ENCODE measurements at places on chromosomes 5 and 9.

GRCh38 chr5:154189819-154190594 lies 526 bp upstream of the GALNT10 start:
- DNase-seq, result peak; percentile 69

GRCh38 chr5:172411484-172412072 lies 42.7 kb downstream of the SH3PXD2B start:
- DNase-seq, result no peak

- DNase-seq, result no peak
These were observed 116.6 kb upstream of the BNC2 start for GRCh38 chr9:16987026-16987425.

- DNase-seq, result no peak
These were observed 45.6 kb downstream of the CNTRL start for GRCh38 chr9:121120386-121120785.

GRCh38 chr5:145449794-145450193 lies 385.3 kb downstream of the PRELID2 start:
- no peak for DNase-seq

GRCh38 chr9:121556580-121556979 lies 56.9 kb upstream of the GGTA1 start:
- no peak for DNase-seq

DNA sequence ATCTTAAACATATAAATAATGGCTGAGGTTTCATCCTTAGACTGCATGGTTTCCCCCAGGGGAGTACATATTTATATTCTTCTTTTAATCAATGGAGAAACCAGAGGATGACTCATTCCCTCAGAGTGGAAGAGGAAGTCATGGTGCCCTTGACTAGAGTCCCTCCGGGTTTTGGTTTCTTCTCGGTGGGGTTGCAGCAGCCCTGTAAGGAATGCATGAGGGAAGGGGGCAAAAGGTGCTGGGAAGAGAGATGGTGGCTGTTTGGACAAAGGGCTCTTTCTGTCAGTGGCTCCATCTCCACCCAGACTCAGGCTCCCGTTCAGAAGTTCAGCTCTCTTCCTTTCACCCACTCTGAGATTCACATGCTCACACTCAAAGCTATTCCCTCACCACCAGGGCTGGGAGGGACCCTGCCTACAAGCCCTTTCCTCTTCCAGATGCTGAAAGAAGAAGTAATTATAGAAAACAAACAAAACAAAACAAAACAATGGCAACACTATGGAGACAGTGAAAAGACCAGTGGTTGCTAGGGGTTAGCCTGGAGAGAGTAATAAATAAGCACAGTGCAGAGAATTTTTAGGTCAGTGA lies 129.8 kb upstream of the IL12B start:
- DNase-seq, result no peak

- DNase-seq, result no peak
These were observed 20.0 kb downstream of the ANKRD33B start for GRCh38 chr5:10583663-10584572.

GRCh38 chr9:8652255-8652654 lies 852.7 kb upstream of the DMAC1 start:
- no peak for DNase-seq

GRCh38 chr5:148697180-148697808 lies 43.0 kb upstream of the HTR4 start:
- DNase-seq, result no peak

- peak; percentile 65 for DNase-seq
These were observed 552 bp downstream of the OTULINL start for GRCh38 chr5:14581891-14582796.

- no peak for DNase-seq
These were observed 121.2 kb downstream of the SAXO1 start for GRCh38 chr9:18911714-18912342.
